ENCODE measurements at places on chromosomes 4 and X.

DNA sequence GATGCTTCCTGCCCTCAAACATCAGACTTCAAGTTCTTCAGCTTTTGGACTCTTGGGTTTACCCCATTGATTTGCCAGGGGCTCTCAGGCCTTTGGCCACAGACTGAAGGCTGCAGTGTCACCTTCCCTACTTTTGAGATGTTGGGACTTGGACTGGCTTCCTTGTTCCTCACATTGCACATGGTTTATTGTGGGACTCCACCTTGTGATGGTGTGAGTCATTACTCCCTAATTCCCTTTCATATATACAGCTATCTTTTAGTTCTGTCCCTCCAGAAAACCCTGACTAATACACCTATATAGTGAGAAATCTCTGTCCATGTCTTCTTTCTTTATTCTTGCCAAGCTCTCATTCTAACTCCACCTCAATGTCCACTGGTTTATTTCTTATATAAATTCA is 736.9 kb upstream of the HS3ST1 start:
- DNase-seq, result no peak

GRCh38 chr4:57764856-57765255 is 654.7 kb upstream of the IGFBP7 start:
- no peak for DNase-seq

GRCh38 chr4:23902222-23902804 is 12.5 kb upstream of the PPARGC1A start:
- no peak for DNase-seq

- peak; percentile 24 for DNase-seq
Measured at GRCh38 chrX:132463411-132463810, 25.4 kb downstream of the MBNL3 start.

DNA sequence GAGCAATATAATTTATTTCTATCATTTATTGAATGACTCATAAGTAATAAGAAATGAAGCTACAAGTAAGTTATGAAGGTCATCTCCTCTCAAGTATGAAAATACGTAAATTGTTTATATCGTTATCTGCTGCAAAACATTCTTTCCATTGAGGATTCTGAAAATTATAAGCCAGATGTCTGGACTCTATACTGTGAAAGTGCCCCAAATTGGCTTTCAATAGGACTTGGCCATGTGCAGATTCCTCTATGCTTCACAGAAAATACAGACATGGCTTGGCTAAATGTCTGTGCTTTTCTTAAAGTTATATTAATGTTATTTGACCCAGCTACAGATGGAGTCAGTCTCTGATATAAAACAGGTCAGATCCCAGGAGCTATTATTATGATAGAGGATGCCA is 2109.9 kb upstream of the AGA start:
- no peak for DNase-seq

GRCh38 chr4:68869274-68869773 is 53.5 kb downstream of the UGT2B10 start:
- DNase-seq, result no peak

DNA sequence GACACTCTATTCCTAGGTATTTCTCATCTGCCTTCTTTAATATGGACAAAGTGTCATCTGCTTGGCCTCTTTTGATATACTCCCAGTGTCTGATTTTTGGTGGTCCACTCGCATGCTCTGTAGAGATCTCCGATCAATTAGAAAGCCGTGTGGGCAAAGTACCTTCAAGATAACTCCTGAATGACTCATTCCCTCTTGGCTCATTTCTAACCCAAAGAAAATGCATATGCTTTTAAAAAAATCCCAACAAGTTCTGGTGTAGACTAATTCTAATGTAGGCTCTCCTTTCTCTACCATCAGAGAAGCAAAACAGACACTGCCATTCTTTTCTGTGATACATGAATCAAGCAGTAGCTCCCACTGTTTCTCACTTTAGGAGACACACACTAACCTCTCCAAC is 714.9 kb upstream of the ADGRL3 start:
- no peak for DNase-seq

GRCh38 chr4:159434114-159434870 is 331.4 kb downstream of the RAPGEF2 start:
- no peak for DNase-seq

DNA sequence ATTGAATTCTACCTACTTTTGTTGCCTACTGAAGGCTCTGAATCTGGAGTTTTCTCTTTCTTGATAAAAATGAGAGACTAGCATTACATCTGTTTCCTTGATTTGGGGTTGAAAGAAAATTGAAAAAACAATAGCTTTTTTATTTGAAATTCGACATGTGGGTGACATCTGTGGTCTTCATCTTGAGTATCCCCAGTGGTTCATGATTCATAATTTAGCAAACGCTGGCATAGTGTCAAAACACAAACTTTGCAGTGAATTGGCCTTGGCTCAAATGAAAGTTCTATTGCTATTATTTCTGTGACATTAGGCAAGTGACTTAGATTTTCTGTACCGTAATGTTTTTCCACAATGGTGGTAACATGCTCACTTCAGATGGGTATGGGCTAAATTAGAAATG is 747.6 kb downstream of the PCDH7 start:
- DNase-seq, result no peak

GRCh38 chr4:9983211-9983610 is 38.1 kb downstream of the SLC2A9 start:
- no peak for DNase-seq

GRCh38 chr4:32268863-32269262 is 1548.7 kb downstream of the PCDH7 start:
- DNase-seq, result no peak

GRCh38 chr4:48360285-48361011 is 19.1 kb downstream of the SLAIN2 start:
- no peak for DNase-seq

All from activated CD4-positive, alpha-beta T cell treated with anti-CD3 and anti-CD28 coated beads, Interleukin-2, Interleukin-4, amounts not matched to agents 100 ng/mL and 50 ng/mL, durations not matched to agents 16 hours and 8 hours (primary cell).